ENCODE measurements at places on chromosomes 5 and 9.

DNA sequence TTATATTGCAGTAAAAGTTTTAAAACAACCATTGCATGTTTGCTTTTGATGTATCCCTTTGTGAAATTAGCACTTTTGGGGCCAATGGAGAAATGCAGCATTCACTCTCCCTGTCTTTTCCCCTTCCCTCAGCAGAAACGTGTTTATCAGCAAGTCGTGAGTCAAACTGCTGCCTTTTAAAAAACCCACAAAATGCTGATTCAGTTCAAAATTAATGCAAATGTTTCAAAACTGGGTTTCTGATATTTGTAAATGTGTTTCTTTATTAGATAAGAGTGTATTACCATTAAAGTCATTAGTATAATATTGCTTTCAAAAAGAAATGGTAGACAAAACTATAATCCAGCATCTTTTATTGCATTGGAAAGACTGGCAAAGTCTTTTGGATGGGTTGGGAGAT, 47.3 kb downstream of the RAD23B start:
- DNase-seq = no peak

GRCh38 chr5:5424736-5425135, 2.3 kb downstream of the ICE1 start:
- DNase-seq = no peak

GRCh38 chr5:91541696-91542095, 158.6 kb upstream of the ARRDC3 start:
- DNase-seq = no peak

- DNase-seq = no peak
These were observed 164.7 kb downstream of the CHSY3 start for GRCh38 chr5:130068988-130069387.

- no peak for DNase-seq
These were observed 44.0 kb upstream of the LRRC70 start for GRCh38 chr5:62534461-62535236.

- DNase-seq = no peak
These were observed 341.0 kb upstream of the DMAC1 start for GRCh38 chr9:8140557-8140956.

DNA sequence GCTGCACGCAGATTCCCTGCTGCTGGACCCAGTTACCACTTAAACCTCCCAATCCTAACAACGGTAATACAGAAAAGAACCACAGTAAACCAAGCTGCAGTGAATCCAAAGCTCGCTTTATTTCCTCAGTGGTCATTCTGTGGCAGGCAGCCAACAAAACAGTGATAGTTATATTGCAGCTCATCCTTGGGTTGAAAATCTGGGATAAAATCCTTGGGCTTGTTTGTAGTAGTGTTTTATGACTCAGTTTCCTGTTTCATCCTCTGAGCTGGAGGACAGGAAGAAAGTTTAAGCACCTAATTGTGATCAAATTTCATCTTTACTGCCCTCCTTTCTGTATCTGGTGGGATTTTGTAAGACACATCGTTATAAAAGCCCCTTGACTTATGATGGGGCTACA, 31.4 kb downstream of the HMGCR start:
- no peak for DNase-seq

GRCh38 chr5:151480384-151481293, 33.2 kb downstream of the SLC36A1 start:
- DNase-seq = no peak

- no peak for DNase-seq
These were observed 311.6 kb upstream of the PRR16 start for GRCh38 chr5:120152472-120152871.

DNA sequence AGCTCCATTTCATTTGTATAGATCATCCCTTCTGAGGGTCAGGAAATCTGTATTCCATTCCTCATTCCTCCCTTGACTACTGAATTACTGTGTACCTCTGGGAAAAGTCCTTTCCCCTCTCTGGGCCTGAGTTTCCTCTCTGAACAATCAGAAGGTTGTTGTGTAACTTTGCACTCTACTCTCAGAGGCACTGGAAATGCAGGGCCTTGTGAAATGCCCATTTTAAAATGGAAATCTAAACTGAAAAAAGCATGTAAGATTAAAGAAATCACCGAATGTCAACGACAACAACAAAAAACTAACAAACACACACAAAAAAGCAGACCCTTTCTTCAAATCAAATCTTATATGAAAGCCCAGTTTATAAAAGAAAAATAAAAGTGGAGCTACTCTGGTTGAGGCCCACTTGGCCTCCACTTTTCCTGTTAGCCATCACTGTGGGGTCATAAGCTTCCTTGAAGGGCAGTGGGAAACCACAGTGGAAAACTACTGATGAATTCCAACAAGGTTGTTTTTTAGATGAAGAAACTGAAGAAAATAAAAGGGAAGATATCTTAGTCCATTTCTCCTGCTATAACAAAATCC, 21.6 kb upstream of the GRPEL2 start:
- no peak for DNase-seq

GRCh38 chr9:92952906-92953610, 5.7 kb downstream of the FGD3 start:
- no peak for DNase-seq

- DNase-seq = no peak
These were observed 43.7 kb downstream of the AK8 start for GRCh38 chr9:132834343-132834742.

- no peak for DNase-seq
These were observed 457.5 kb downstream of the KIF4B start for GRCh38 chr5:155471027-155471426.

- no peak for DNase-seq
These were observed 45.2 kb downstream of the DUSP1 start for GRCh38 chr5:172725785-172726184.

- no peak for DNase-seq
These were observed 33.5 kb upstream of the JADE2 start for GRCh38 chr5:134491841-134492442.
